ENCODE measurements at places on chromosomes 16 and 17.

GRCh38 chr16:22184615-22184968 lies 21.5 kb upstream of the EEF2K start:
- DNase-seq = no peak

DNA sequence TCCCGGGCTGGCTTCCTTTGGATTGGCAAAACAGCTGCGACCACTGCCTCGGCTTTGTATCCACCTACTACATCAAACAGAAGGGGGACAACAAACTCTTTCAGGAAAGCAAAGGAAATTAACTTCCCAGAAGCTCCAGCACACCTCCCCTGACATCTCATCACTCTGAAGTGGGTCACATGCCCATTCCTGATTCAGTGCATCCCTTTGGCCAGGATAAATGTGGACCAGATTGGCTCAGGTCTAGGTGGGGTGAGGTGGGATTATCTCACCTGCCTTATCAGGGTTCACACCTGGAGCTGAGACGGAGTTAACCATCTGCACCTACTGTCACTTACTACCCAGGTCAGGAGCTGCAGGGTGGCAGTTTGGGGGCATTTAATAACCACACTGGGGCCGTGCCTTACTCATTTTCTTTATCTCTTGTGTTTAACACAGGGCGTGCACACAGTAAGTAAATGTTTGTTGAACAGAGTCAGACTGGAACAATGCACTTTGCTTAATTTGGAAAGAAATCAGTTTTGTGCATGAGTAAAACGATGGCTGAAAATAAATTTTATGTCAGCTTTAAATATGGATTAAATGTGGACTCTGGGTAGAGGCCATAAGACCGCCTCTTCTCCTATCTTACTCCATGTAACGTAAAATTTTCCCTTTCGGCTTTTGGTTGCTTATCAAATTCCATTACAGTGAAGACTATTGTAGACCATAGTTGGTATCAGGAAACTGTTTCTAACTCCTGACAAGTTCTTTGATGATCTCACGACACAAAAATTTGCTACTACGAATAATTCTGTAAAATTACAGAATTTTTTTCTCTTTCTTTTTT lies 36.0 kb downstream of the IQCK start:
- peak; percentile 98 for DNase-seq

DNA sequence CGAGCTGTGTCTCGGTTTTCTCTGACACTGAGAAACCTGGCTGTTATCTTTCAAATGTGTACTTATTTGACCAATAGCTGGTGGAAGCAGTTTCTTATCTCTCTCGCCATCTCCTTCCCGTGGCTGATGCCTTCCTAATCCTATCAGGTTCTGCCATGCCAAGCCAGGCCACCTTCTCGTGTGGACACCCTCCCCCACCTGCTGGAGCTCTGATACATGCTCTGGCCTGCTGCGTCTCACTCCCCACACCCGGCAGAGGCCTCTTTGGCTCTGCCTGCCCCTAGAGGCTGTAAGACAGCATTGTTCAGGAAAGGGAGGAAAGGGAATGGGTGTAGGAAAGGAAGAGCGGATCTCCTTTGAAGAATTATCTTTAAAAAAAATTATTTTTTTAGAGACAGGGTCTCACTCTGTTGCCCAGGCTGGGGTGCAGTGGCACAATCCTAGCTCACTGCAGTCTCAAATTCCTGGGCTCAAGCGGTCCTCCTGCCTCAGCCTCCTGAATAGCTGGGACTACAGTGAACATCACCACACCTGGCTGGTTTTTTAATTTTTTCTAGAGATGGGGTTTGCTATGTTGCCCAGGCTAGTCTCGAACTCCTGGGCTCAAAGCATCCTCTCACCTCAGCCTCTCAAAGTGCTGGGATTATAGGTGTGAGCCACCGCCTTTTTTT lies 7.5 kb upstream of the ARMC5 start:
- peak; percentile 51 for DNase-seq

DNA sequence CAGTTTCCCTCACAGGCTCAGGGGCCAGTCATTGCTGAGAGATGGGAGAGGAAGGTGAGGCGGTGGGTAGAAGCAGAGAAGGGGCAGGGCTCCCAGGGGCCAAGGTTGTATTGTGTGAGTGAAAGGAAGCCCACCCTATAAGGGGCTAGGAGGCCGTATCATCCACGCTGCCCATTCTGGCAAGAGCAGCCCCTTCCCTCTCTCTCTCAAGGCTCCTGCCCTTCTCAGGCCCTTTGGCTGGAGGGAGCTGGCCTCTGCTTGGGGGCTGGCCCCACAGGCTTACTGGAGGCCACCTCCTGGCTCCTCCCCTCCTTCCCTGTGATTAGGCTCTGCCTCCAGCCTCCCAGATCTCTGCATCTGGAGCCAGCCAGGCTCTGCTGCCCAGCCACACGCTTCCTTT lies 7.6 kb downstream of the TBKBP1 start:
- no peak for DNase-seq

DNA sequence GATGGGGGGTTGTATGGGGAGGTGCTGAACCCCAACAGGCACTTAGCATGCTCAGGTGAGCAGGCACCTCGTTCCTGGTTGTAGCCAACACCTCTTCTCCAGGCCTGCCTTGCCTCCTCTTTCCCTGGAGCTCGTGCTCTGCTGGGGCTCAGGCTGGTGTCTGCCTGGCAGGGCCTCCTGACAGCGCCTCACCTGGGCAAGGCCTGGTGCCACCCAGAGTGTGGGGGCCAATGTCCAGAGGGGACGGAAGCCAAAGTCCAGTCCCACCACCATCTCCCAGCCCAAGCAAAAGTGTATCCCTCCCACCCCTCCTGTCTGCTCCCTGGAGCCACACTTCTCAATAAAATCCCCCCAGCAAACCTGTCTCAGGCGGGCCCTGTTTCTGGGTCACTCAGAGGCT lies 304.2 kb upstream of the TNRC6C start:
- no peak for DNase-seq

DNA sequence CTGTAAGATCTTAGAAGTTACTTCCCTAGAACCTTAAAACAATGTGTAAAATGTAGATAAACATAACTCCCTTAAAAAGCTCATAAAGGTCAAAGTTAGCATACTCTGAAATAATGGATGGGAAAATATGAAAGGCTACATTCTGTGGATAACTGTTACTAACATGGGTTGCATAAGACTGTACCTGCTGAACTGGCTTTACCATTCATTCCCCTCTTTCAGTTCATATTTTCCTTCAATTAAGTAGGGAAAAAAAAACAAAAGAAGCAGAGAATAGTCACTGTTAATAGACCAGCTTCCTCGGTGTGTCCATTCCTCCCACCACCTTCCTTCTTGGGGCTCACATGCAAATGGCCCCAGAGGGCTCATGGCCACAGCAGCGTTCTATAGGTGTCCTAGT lies 7.5 kb upstream of the MEIOB start:
- DNase-seq = no peak

Data from fibroblast of the aortic adventitia (primary cell).